ENCODE measurements at places on chromosomes 3 and 15.

DNA sequence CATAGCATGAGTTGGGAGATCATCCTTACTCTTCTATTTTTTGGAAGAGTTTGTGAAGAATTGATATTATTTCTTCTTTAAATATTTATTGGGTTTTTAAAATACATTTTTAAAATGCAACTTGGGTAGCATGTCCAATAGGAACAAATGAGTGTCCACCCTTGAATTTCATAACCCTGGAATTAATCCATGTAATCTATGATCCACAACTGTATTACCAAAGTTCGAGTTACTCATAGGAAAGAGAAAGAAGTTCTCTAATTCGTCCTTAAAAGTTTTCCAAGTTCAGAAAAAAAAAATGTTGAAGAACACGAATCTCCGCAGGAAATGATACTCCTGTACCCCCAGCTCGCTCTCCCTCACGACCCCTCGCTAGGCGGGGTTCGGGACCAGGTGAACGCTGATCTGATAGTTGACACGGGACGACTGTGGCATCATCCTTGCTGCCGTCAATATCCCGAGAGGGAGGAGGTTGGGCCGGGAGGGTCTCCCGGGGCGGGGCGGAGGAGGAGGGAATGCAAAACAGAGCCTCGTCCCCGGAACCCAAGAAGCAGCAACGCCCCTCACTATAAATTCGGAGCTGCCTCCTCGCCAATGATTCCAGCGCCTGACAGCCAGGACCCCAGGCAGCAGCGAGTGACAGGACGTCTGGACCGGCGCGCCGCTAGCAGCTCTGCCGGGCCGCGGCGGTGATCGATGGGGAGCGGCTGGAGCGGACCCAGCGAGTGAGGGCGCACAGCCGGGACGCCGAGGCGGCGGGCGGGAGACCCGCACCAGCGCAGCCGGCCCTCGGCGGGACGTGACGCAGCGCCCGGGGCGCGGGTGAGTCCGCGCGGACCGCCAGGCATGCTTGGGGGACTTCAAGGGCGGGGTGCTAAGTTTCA lies at the start of gene AGTR1:
AGTR1 (plus strand) TSS at position 598 of the 884 bp plus-strand sequence. CDS start 43,133 bp downstream, outside the sequence.
- DNase-seq = no peak

GRCh38 chr3:76063019-76063418 lies 277.7 kb upstream of the ZNF717 start:
- DNase-seq = no peak

DNA sequence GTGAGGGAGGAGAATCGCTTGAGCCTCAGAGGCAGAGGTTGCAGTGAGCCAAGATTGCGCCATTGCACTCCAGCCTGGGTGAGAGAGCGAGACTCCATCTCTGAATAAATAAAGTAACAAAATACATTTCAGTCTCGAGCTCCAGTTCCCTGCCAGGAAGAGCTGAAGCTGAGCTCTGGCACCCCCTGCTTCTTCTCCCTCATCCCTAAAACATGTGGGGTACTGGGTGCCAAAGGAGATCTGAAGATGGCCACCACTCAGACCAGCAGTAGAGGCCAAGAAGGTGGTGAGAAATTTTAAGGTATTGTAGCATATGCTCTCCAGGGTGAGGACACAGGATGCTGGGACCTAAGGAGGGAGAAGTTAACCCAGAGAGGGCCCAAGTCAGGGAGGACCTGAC lies 75.0 kb upstream of the CGNL1 start:
- no peak for DNase-seq

- no peak for DNase-seq
Observed at GRCh38 chr3:127260826-127261555, 26.9 kb downstream of the PRR20G start.

DNA sequence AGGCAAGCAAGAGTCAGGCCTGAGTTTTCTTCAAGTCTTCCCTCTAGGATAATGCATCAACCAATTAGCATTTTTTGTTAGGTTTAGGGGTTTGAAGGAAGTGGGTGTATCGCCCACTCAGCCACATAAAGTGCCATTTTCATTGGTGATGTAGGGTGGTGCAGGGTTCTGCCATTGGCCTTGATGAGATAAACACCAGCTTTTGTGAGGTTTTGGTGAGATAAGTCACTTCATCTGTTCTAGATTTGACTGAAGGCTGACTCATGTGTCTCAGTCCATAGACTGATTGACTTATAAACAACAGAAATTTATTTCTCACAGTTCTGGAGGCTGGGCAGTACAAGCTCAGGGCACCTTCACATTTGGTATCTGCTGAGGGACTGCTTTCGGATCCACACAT lies 84.5 kb upstream of the C3orf80 start:
- no peak for DNase-seq

- DNase-seq = no peak
Observed at GRCh38 chr15:63104727-63105126, 16.9 kb upstream of the LACTB start.

DNA sequence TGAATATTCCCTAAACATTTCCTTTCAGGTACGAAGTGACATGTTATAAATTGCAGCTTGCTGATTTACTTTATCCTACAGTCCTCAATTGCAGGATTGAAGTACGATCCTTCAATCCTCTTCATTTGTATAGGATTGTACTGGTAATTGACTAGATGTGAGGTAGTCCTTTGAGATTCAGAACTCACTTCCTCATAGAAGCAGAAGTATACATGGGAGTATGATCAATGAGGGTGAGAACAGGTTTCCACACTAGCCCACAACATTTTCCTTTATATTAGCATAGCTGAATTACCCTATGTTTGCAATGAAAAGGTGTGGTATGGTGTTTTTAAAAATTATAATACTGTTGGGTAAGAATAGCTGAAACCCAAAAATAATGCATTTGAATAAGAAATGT lies 160.0 kb upstream of the UMPS start:
- DNase-seq = no peak

Measured in activated T-cell treated with anti-CD3 and anti-CD28 coated beads, Interleukin-2, amount 50 U/mL, for 24 hours (primary cell).